Activated CD4-positive, alpha-beta T cell treated with anti-CD3 and anti-CD28 coated beads, Interleukin-2, amount 10 ng/mL, durations not matched to agents 7 days and 5 days (primary cell): ENCODE measurements at places on chromosomes 3 and 15.
A peak's percentile ranks its signal among the peaks of the same experiment; 100 is the strongest.

DNA sequence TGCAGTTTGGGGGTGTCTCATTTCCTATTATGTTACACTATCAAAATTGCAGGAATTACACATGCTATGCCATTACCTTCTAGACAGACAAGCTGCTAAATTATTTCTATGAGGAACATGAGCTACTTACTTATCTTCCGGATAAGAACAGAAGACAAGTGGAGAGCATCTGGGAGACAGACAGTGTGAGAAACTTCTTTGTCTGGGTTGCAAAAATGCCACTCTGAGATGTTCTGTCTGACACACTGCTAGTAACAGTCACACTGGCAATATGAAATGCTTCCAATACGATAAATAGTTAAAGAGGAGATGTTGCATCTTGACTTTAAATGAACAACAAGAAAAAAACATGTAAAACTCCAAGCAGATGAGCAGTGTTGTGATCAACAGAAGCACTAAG is 40.1 kb downstream of the LSAMP start:
- no peaks in the 10 kb centered on the region for H3K27me3 ChIP-seq
- no peak for DNase-seq
- H3K36me3 ChIP-seq, result no peaks in the 10 kb centered on the region
- H3K27ac ChIP-seq, result no peak overlapping the region
- no peaks in the 10 kb centered on the region for H3K4me1 ChIP-seq

- peaks cover 5% of the 10 kb centered on the region for H3K27me3 ChIP-seq
- no peak overlapping the region for H3K4me3 ChIP-seq
- no peaks in the 10 kb centered on the region for H3K36me3 ChIP-seq
- peaks cover 5% of the 10 kb centered on the region for H3K4me1 ChIP-seq
Observed at GRCh38 chr15:68589053-68589452, 10.3 kb downstream of the CORO2B start.

DNA sequence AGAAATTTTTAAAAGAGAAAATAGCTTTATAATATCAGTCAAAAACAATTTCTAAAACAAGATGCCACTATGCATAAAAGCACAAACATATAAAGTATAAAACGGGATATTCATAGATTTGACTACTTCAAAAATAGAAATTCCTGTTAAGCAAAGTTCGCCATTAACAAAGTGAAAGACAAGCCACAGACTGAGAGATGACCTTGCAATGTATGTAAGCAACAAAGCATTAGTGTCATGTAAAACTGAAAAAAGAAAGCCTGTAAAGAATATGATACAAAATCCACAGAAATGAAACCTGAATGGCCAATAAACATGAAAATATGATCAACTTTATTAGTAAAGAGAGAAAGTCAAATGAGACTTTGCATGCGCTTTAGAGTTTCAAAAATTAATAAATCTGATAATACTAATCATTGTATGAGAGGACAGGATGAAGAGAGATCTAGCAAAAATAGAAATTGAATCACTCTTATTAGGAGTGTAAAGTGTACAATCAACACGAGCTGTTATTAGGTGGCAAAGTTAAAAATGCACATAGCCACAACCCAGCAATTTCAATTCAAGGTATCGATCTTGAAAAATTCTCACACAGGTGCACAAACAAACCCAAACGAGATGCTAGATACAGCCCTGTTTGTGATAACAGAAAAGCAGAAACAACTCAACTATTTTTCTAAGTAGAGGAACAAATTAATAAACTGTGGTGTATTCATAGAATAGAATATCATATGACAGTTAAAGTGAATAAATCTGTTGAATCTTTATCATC is 173.6 kb downstream of the MECOM start:
- no peaks in the 10 kb centered on the region for H3K36me3 ChIP-seq
- no peak overlapping the region for H3K27ac ChIP-seq
- no peaks in the 10 kb centered on the region for H3K4me1 ChIP-seq
- no peak for DNase-seq
- no peak overlapping the region for H3K4me3 ChIP-seq

GRCh38 chr3:17023006-17023664 is 138.4 kb downstream of the PLCL2 start:
- no peaks in the 10 kb centered on the region for H3K27me3 ChIP-seq
- no peak overlapping the region for H3K4me3 ChIP-seq
- peak; percentile 38 for DNase-seq
- peaks cover 58% of the 10 kb centered on the region for H3K36me3 ChIP-seq

GRCh38 chr15:85580879-85581278 is 200.5 kb downstream of the AKAP13 start:
- H3K36me3 ChIP-seq, result peaks cover 56% of the 10 kb centered on the region
- H3K4me3 ChIP-seq, result peak overlapping the region; percentile 78
- H3K27me3 ChIP-seq, result no peaks in the 10 kb centered on the region
- DNase-seq, result peak; percentile 59

GRCh38 chr3:171163101-171164066 is 136.9 kb upstream of the SLC2A2 start:
- DNase-seq, result peak; percentile 46
- H3K36me3 ChIP-seq, result peaks cover 72% of the 10 kb centered on the region
- H3K4me1 ChIP-seq, result peaks cover 23% of the 10 kb centered on the region
- H3K27me3 ChIP-seq, result no peaks in the 10 kb centered on the region
- H3K27ac ChIP-seq, result no peak overlapping the region

DNA sequence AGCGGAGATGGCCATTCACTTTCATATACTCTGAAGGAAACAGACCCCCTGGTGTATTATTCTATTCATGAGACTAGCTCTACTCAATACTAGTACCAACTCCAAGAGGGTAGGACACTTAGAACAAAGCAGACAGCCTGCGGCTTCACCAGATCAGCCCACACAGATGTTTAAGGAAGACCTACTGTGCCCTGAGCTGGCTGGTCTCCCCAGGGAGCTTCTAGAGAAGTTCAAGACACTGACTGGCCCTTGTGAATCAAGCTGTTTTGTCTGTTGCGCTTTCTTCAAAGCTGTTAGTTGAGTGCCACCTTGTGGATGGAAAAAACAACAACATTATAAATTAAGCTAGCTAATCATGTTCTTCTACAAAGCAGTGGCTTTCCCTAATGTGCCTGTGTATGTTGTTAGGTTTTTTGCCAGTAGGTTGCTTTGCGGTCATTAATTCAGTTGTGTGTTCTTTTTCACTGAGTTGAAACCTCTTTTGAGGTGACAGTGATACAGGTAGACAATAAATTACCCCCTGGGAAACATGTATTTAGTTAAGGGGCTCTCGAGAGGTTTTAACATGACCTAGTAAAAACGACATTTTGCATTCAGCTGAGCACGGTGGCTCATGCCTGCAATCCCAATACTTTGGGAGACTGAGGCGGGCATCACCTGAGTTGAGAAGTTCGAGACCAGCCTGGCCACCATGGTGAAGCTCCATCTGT is 64.2 kb upstream of the MYZAP start:
- no peaks in the 10 kb centered on the region for H3K4me1 ChIP-seq
- H3K27ac ChIP-seq, result no peak overlapping the region
- no peaks in the 10 kb centered on the region for H3K36me3 ChIP-seq
- H3K27me3 ChIP-seq, result peaks cover 3% of the 10 kb centered on the region
- DNase-seq, result peak; percentile 20
